Fibroblast of lung (primary cell): ENCODE measurements at places on chromosomes 2 and 18.

DNA sequence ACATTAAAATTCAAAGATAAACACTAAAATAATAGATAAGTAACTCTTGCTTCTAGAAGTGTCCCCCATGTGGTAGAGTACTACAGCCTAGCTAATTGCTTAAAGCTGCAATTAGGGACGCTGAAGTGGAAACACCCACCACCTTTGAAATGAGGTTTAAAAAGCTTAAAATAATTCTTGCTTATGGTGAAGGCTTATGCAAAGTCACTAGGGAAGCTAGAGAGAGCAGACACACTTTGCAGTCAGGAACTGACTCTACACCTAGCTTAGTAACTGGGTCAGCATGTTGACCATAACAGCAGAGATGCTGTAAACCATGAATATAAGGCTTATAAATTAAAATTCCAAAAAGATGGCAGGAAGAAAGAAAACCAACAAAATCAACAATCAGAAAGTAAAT is 65.4 kb upstream of the DSG1 start:
- DNase-seq, result no peak

GRCh38 chr18:399631-400135 is 100.8 kb downstream of the COLEC12 start:
- no peak for DNase-seq

- DNase-seq, result peak; percentile 18
Observed at GRCh38 chr18:73980289-73980979, 167.2 kb downstream of the FBXO15 start.

GRCh38 chr18:26414901-26415440 is 133.4 kb downstream of the KCTD1 start:
- DNase-seq, result peak; percentile 29

- peak; percentile 94 for DNase-seq
Observed at GRCh38 chr2:205769495-205769850, 87.2 kb downstream of the NRP2 start.

DNA sequence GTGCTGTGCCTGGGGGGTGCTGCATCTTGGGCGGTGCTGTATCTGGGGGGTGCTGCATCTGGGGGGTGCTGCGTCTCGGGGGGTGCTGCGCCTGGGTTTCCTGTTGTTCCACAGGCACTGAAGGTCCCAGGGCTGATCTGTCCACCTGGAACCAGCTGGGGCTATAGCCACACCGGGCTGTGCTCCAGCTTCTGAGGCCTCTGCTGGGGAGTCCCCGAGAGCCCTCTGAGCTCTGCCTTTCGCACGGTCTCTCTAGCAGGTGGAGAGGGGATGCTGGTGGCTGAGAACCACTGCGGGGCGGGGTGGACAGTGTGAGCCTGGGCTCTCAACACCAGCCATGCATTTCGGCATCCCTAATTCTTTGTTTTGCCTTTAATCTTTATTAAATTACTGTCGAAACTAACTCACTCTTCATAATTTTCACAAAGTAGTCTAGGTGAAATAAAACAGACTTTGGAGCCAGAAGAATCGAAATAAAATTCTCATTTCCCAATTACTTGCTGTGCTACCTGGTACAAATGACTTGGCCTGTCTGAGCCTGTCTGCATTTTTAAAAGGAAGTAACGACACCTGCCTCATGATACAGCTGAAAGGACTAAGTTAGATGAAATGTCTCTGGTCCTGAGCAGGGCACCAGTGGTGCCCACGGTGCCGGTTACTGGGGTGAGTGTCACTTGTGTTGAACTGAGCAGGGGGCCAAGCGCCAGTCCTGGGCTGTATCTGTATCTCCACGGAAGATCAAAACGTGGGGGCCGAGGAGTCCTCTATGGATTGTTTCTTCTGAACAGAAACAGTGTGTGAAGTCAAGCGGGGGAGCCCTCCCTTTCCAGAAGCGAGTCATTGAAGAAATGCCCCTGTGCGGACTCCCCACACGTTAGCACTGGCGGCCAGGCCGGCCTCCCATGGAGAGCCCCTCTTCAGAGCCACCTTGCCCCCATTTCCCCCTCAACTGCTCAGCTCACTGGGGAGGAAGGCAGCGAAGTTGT is 142.0 kb downstream of the ASB1 start:
- DNase-seq, result no peak

DNA sequence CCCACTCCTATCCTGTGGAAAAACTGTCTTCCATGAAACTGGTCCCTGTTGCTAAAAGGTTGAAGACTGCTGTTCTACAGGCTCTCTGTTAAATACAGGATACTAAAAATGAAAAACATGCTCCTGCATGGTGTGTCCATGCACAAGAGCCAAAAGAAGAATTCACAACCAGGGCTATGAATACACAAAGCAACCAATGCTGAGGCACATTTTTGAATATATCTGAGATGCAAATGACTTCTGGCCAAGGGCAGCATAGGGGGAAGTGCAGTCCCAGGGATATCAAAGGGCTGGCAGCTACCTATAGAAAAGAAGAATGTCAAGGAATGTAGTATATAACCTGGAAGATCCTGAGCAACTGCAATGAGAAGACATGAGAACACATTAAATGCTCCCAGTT is 6.6 kb downstream of the NEMP2 start:
- DNase-seq, result no peak
